T-cell (primary cell): ENCODE measurements at places on chromosomes 7 and 10.

DNA sequence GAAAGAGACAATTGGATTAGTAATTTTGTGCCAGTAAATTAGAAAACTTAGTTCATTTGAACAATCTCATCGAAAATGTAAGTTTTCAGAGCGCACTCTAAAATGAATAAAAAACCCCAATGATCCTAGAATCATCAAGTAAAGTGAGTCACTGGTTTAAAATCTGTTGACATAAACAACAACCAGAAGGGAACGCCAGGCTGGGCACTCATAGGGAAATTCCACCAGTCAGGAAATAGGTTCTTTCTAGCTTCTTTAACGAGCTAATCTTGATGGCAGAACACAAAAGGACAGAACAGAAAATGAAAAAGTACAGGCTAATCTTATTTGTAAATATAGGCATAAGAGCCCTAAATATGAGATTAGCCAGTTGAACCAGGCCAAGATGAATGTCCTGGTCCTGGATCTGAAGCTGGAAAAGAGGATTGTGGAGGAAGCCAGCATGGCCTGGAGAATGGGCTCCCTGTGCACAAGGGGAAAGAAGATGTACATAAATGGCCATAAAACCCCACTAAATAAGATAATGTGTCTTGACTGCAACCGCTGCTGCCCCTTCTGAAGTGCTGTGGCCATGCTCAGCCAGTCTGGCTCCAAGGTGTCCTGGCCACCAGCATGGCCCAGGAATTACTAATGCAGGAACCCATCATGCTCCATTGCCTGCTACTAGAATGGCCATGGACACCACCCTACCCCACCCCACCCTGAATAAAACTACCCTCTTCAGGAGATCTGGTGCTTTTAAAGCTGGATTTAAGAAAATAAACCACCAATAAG is 114.0 kb downstream of the WDFY4 start:
- DNase-seq = no peak
- H3K27me3 ChIP-seq = peaks cover 7% of the 10 kb centered on the region
- H3K27ac ChIP-seq = no peak overlapping the region
- H3K36me3 ChIP-seq = no peaks in the 10 kb centered on the region
- no peak overlapping the region for H3K4me3 ChIP-seq
- H3K4me1 ChIP-seq = peaks cover 30% of the 10 kb centered on the region

DNA sequence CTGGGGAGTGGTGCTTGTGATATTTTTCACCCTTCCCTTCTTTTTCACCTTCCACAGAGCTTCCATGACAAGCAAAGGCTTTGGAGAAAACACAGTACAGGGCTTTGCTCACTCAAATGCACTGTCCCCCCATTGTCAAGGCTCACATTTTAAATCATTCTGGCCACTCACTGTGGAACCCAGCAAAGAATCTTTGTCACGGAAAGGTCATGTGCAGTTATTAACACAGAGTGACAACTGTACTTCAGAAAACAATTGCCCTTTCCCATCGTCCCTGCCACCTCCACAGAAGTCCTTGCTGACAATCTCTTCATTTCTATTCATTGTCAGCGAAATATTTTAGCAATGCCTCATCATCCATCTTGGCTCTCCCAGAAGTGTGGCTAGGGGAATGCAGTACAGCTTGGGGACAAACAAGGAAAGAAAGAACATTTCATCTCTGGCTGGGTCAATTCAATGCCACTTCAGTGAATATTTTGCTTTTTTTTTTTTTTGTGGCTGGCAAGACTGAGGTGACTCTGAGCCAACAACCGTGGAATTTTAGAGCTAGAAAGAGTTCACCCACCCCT is 851.0 kb downstream of the KCNMA1 start:
- DNase-seq = no peak
- no peaks in the 10 kb centered on the region for H3K27me3 ChIP-seq
- H3K27ac ChIP-seq = no peak overlapping the region
- H3K4me1 ChIP-seq = no peaks in the 10 kb centered on the region
- no peaks in the 10 kb centered on the region for H3K36me3 ChIP-seq

GRCh38 chr7:44322631-44323363 is 2.6 kb downstream of the CAMK2B start:
- peaks cover 62% of the 10 kb centered on the region for H3K27me3 ChIP-seq
- H3K4me3 ChIP-seq = no peak overlapping the region
- no peak for DNase-seq
- no peaks in the 10 kb centered on the region for H3K4me1 ChIP-seq

GRCh38 chr7:155280446-155281397 is 17.0 kb upstream of the INSIG1 start:
- peaks cover 32% of the 10 kb centered on the region for H3K27me3 ChIP-seq
- DNase-seq = no peak
- no peaks in the 10 kb centered on the region for H3K36me3 ChIP-seq

DNA sequence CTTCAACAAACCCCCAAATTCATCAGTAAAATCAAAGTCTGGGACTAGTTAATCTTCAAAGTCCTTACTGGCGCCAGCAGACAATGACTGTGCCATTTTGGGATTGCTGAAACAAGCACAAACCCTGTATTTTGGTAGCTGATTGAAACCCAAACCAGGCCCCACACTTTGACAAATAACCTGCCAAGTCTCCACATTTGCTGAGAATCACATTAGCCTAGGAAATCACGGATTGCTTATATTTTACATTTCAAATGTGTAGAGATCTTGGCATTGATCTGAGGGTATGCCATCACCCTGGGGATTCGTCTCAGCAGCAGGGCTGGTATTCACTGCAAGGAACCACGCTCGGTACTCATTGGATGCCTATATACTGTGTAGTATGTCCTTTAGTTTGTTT is 501.1 kb downstream of the CALN1 start:
- no peak overlapping the region for H3K27ac ChIP-seq
- no peak for DNase-seq
- no peaks in the 10 kb centered on the region for H3K27me3 ChIP-seq
- H3K4me1 ChIP-seq = no peaks in the 10 kb centered on the region

- DNase-seq = no peak
- H3K27me3 ChIP-seq = no peaks in the 10 kb centered on the region
- no peak overlapping the region for H3K27ac ChIP-seq
These were observed 496.2 kb downstream of the TNS3 start for GRCh38 chr7:47085491-47086275.

DNA sequence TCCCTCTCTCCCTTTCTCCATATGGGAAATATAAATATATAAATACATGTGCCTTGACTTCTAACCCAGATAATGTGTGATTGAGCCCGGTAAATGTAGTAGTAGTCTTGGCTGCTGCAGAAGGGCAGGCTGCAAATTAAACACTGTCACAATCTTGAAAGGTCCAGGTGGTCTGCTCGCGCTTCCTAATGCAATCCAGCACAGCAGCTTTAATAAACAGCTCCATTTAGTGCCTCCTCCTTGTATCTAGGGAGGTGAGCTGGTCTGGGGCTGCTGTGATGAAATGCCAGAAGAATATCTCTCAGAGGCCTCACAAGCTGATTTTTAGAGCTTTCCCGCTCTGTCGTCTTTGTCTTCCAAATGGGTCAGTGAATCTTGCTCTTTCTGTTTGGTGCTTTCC is 782 bp downstream of the POU6F2 start:
- H3K4me1 ChIP-seq = no peaks in the 10 kb centered on the region
- H3K36me3 ChIP-seq = no peaks in the 10 kb centered on the region
- no peak for DNase-seq
- peaks cover 15% of the 10 kb centered on the region for H3K27me3 ChIP-seq
- H3K4me3 ChIP-seq = no peak overlapping the region

GRCh38 chr7:127953423-127954356 is 77.5 kb downstream of the LRRC4 start:
- H3K4me3 ChIP-seq = no peak overlapping the region
- H3K36me3 ChIP-seq = peaks cover 8% of the 10 kb centered on the region
- no peak for DNase-seq

DNA sequence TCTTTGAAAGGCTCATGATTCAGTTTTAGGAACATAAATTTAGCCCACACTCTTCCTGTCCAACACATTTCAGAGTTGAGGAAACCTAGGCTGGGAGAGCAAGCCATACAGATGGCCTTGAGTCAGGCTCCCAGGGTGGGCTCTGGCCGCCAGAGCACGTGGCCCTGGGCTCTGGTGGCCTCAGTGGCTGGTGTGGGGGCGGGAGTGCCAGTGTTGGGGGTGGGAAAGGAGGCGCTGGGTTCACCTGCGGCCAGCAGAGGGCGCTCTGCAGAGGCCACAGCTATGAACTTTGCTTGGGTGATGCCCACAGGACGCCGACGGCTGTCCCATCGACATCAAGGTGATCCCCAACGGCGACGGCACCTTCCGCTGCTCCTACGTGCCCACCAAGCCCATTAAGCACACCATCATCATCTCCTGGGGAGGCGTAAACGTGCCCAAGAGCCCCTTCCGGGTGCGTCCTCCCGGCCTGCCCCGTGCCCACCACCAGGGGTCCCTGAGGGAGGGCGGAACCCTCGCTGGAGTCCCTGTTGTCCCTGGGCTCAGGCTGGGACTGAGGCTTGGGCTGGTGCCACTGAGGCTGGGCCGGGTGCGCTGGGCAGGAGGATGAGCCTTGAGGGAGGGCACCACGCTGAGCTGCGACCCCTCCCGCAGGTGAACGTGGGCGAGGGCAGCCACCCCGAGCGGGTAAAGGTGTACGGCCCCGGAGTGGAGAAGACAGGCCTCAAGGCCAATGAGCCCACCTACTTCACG is 11.9 kb downstream of the FLNC start:
- H3K4me3 ChIP-seq = no peak overlapping the region
- H3K27ac ChIP-seq = no peak overlapping the region
- no peaks in the 10 kb centered on the region for H3K27me3 ChIP-seq
- H3K36me3 ChIP-seq = no peaks in the 10 kb centered on the region

DNA sequence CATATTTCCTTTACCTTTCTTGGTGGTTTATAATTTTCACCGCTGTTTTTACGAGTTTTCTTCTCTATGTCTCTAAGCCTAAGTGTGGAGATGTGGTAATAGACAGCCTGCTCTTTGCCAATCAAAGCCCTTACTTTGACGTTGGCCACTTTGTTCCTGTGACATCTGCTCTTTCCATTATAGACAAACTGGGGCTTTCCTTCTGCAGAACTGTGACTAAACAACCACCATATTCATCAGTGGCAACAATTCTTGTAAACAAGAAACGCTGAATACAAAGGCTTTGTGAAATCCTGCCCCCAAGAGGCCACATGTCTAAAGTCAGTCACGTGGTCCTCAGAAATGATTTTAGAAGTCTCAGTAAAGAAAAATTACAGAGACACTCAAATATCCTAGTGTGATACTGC is 59.6 kb upstream of the CAPZA2 start:
- H3K4me1 ChIP-seq = no peaks in the 10 kb centered on the region
- no peak overlapping the region for H3K4me3 ChIP-seq
- no peak overlapping the region for H3K27ac ChIP-seq
- H3K27me3 ChIP-seq = no peaks in the 10 kb centered on the region
- no peak for DNase-seq
- no peaks in the 10 kb centered on the region for H3K36me3 ChIP-seq

- DNase-seq = no peak
- no peak overlapping the region for H3K27ac ChIP-seq
- no peaks in the 10 kb centered on the region for H3K36me3 ChIP-seq
- no peak overlapping the region for H3K4me3 ChIP-seq
These were observed 86.4 kb downstream of the AUTS2 start for GRCh38 chr7:69684369-69685292.

- H3K36me3 ChIP-seq = no peaks in the 10 kb centered on the region
- DNase-seq = no peak
These were observed 21.5 kb downstream of the PAX2 start for GRCh38 chr10:100766693-100767421.
